GM18507 (cell line): ENCODE measurements at places on chromosomes 7 and 10.
A peak's percentile ranks its signal among the peaks of the same experiment; 100 is the strongest.

GRCh38 chr10:132332433-132332754 lies 401 bp downstream of the LRRC27 start:
- DNase-seq: no peak

DNA sequence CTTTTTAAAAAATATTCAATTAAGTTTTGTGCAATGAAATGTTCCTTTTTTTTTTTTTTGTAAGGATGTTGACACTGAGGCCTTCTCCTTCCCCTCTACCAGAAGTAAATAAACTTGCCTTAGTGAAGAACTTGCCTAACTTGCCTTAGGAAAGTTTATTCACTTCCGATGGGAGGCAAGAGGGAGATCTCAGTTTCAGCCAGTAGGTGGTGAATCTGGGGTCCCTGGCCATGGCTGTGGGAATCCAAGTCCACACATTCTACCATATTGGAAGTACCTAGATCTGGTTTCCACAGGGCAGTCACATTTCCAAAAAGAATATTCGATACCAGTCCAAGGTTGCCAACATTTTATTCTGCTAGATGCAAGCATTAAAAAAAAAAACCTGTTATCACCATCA lies 270.9 kb downstream of the CCSER2 start:
- no peak for DNase-seq

- DNase-seq: no peak
Observed at GRCh38 chr7:112092709-112093395, 113.3 kb downstream of the DOCK4 start.

- no peak for DNase-seq
Observed at GRCh38 chr7:55493408-55493807, 78.9 kb downstream of the VOPP1 start.

DNA sequence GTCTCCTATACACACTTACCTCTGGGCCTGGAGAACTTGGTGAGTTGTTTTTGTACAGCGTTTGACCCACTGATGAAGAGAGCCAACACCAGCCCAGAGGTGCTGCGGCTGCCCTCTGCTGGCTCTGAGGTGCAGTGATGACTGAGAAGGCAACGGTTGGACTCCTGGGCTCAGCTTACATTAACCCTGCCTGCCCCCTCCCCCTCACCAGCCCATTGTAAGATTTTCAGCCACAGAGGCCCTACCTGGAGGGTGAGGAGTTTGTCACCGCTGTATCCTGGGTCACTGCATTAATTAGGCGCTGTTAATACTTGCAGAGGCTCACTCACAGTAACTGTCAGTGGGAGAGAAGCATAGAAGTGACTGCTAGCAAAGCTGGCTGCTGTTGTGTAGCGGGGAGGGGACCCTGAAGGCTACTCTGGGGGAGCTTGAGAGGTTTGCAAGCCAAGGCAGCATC lies 19.0 kb upstream of the ANKRD2 start:
- DNase-seq: peak; percentile 50

- no peak for DNase-seq
Observed at GRCh38 chr7:87140271-87140748, 11.9 kb upstream of the DMTF1 start.

GRCh38 chr7:29841926-29842701 lies 35.8 kb downstream of the WIPF3 start:
- DNase-seq: no peak

- DNase-seq: no peak
Observed at GRCh38 chr10:46062723-46063428, 16.8 kb upstream of the MSMB start.

- DNase-seq: no peak
Observed at GRCh38 chr7:50153148-50153547, 60.1 kb upstream of the ZPBP start.

DNA sequence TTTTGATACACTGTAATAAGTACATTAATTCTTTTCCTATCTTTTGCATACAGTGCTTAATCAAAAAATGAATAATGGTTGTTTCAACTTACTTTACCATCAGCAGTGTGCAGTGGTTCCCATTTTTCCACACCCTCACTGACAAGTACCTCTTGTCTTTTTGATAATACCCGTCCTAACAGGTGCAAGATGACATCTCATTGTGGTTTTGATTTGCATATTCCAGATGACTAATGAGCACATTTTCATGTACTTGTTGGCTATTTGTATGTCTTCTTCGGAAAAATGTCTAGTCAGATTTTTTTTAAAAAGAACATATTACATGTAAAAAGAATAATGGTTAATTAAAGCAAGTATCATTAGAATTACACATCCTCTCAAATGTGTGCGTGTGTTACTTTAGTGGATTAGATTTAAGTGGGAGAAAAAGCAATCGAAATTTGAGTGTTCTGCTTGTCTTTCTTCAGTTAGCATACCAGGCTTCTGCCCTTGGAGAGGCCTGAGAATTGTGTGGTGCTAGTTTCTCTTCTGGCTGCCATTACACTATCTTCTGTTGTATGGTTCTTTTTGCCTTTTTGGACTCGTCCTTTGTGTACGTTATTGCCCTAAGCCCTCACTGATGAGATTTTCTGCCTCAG lies 291.2 kb downstream of the AUTS2 start:
- DNase-seq: no peak

DNA sequence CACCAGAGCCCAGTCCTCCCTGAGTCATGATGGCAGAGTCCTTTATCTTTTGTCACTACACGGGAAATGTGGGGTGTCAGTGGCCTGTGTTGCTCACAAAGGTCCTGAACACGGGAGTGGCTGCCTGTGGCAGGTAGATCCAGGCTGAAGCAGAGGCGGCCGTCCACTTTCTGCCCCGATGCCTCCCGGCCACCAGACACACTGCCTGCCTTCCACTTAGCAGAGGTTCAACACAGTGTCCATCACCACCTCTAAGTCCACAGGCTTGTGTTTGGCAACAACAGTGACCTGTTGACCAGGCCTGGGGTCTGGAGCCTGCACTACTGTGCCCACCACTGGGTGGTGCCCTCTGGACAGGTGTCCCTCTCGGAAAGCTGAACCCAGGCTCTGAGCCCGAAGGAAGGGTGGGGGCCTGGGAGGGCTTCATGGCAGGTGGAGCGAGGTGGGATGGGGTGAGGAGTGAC lies 49.9 kb upstream of the CAMK2B start:
- no peak for DNase-seq

DNA sequence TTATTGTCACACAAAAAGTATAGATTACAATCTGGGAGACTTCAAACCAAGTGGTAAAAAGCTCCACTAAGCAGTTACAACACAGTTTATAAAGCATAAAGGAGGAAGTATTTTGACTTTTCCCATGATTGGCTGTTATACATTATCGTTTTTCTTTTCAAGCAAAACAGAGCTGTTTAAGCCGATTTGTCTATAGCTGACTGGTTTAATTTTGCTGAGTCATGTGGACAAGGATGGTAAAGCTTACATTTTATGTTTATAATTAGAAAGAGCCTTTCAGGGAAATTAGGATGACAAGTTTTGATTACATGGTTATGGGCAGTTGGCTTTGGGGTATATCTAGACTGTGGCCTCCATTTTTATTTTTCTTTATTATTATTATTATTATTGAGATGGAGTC lies 152.5 kb upstream of the STK17A start:
- no peak for DNase-seq

- no peak for DNase-seq
Observed at GRCh38 chr7:24406053-24406788, 122.2 kb downstream of the NPY start.

DNA sequence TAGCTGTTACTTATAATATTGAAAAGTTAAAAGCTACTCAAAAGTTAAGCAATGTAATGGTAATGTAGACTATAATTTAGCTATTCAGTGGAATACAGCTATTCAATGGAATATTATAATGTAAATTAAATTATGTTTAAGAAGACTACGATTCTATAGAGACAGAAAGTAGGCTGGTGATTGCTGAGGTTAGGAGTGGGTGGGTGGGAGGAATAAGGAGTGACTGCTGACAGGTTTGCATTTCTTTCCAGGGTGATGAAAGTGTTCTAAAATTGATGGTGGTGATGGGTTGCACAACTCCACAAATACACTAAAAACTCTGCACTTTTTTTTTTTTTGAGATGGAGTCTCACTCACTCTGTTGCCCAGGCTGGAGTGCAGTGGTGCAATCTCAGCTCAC lies 21.4 kb downstream of the DENND2A start:
- no peak for DNase-seq

DNA sequence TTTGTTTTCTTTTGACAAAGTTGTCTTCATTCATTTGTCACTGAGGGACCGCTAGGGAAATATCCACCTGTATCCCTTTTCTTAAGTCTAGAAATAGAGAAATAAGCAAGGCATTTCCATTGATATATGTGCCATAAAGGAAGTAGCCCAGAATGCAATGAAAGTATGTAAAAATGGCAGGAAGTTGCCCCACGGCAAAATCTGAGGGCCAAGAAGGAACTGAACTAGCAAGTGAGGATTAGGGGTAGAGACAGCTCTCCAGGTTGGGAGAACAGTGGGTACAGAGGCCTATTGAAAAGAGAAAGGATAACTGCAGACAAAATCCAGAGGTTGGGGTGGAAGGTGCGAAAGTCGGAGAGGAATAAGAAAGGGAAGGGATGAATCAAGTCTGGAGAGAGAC lies 56.6 kb upstream of the TOMM7 start:
- no peak for DNase-seq

GRCh38 chr10:34912771-34913170 lies 97.7 kb upstream of the PARD3 start:
- no peak for DNase-seq

- no peak for DNase-seq
Observed at GRCh38 chr7:28316489-28316888, 95.8 kb upstream of the CREB5 start.

DNA sequence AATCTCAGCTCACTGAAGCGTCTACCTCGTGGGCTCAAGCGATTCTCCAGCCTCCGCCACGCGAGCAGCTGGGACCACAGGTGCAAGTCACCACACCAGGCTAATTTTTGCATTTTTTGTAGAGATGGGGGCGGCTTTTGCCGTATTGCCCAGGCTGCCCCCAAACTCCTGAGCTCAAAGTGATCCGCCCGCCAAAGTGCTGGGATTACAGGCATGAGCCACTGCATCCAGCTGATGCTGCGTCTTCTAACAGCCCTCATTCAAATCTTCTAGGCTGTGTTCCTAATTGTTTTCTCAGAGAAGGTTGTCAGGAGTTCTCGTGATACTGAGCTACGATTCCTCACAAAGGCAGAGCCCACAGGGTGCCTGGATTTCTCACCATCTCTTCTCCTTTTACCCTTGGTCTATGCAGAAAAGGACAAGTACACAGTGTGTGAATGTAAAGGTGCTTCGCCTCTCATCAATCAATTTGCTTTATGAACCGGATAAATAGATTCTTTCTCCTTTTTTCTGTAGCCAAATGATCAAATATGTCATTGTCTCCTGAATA lies 247.3 kb upstream of the PTN start:
- no peak for DNase-seq

DNA sequence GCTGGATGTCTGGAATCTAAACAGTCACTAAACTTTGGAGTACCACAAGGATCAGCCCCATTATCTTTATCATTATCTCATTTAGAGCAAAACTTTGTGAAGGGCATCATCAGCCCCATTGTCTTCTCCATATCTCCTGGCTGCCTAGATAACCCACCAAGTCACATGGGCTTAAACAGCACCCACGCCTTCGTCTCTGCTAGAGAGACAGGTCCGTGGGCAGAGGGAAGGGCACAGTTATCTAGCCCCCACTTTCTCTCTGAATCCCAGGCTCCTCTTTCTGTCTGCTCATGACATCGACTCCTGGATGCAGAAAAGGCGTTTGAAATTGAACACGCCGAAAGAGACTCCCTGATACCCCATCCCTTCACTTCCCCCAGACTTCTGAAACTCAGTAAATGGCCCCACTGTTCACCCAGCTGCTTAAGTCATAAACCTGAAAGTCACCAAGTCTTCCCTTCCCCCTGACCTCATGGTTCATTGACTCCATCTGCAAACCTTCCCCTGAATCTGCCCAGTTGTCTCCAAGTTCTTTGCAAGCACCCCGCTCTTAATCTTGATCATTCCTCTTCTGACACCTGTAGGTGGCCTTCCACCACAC lies 20.9 kb upstream of the PARD3 start:
- no peak for DNase-seq

GRCh38 chr7:118183428-118183785 lies 557 bp upstream of the LSM8 start:
- DNase-seq: no peak

- DNase-seq: no peak
Observed at GRCh38 chr10:102935505-102935904, 17.4 kb downstream of the CNNM2 start.

DNA sequence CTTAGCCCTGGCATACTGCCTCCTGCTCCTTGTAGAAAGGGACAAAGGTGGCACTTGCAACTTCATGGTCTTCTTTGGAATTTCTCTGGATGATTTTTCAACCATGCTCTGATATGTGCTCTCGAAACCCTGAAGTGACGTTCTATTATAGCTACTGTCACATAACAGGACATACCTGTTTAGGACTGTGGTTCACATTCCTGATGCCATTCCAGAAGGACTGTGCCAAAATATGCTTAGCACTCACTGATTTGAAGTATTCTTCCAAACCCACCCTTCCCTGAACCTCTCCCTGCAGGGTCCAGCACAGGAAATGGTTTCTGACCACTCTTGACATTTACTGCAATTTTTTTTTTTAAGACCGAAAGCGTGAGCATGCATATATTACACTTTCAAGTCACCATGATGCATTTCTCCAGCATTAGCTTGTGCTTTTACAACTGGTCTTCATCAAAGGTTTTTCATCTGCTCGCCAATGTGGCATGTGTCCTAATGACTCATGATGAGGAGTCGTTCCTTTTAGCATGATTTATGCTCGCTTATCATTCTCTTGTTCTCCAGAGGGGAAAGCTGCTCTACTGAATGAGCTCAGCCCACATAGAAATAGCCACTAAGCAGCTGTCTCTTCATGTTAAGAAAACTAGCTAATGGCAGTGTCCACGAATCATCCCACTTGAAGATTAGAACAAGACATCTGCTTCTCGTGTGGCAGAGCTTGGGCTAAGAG lies 135.2 kb downstream of the ADAM12 start:
- no peak for DNase-seq

- no peak for DNase-seq
Observed at GRCh38 chr10:132136097-132136521, 50.6 kb upstream of the DPYSL4 start.

DNA sequence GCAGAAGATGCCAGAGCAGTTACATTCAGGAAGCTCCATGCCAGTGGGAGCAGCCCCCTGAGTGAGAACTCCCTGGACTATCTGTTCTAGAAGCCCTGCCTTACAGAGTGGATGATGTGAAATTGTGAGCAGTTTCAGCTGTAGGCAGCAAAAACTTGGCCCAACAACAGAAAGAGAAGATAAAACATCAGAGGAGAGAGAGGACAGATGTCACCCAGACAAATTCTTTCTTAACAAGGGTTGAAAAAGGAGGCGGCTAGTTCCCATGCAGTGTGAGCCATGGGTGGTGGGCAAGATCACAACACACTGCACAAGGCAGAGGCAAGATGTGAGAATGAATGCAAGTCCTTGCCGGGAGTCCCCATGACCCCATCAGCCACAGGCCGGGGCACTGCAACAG lies 46.6 kb upstream of the FXYD4 start:
- no peak for DNase-seq

GRCh38 chr7:53609185-53609584 lies 573.8 kb downstream of the POM121L12 start:
- DNase-seq: no peak

GRCh38 chr7:70733090-70733489 lies 398.9 kb upstream of the GALNT17 start:
- DNase-seq: no peak
